ENCODE measurements at places on chromosomes 11 and 22.

- DNase-seq = no peak
Observed at GRCh38 chr11:55658031-55658573, 3.9 kb upstream of the OR4C6 start.

DNA sequence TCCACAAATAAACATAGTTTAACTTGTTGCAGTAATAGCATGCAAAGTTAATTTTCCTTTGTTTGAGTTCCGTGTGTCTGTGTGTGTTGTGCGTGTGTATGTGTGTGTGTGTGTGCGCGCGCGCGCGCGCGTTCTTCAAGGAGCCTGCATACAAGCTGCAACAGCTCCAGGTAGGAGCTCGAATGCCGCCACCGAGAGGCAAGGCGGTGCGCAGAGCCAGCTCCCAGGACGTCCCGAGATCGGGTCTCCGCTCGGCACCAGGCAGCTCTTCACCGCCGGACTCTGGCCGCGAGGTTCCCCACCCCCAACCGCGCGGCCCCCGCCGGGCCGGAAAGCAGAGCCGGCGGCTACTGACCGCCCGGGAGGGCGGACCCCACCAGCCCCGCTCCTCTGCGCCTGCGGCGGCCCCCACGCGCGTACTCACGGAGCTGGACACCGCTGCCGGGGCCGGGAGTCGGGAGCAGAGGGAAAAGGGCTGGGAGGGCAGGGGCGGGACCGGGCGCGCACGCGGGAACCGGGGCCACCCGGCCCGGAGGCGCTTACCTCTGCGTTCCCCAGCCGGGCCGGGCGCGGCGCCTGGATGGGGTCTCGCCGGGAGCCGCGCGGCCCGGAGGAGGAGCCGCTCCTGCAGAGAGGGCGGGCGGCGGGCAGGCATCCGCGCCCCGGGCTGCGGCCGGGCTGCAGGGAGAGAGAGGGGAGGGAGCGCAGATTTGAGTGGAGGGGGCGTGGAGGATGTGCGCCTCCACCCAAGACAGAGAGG is 40.4 kb upstream of the AKIP1 start:
- no peak for DNase-seq

- no peak for DNase-seq
Observed at GRCh38 chr11:21142007-21142406, 472.6 kb downstream of the NELL1 start.

DNA sequence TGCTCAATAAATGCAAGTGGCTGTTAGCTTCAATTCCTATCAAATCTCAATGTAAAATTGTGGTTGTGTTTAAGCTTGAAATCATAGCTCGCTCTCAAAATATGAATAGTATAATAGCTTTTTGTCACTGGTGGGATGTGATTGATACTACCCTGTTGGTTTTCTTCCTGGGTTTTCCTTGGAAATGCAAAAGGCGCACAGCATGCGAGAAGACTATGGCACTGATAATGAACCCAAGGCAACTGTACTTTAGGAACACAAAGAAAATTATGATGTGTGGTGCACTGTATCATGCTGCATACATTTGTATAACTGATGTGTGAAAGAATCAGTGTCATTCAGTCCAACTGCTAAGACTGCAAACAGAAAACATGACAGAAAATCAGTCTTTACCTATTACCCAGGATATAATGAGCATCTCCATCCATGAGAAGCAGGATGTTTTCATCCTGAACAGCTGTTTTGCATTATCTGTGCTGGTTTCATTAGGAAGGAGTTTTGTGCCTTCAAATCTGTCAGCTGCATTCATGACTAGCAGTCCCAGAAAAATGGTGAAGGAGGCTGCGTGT is 101.2 kb downstream of the TRPC6 start:
- DNase-seq = no peak

- DNase-seq = no peak
Observed at GRCh38 chr22:24494528-24495364, at the start of gene UPB1. UPB1 (plus strand) TSS chr22:24495332; CDS start chr22:24495404, 72 bp downstream.

GRCh38 chr22:49886346-49887063 is 31.7 kb downstream of the ALG12 start:
- DNase-seq = no peak

GRCh38 chr22:23626286-23626975 is 5.7 kb downstream of the DRICH1 start:
- DNase-seq = no peak

DNA sequence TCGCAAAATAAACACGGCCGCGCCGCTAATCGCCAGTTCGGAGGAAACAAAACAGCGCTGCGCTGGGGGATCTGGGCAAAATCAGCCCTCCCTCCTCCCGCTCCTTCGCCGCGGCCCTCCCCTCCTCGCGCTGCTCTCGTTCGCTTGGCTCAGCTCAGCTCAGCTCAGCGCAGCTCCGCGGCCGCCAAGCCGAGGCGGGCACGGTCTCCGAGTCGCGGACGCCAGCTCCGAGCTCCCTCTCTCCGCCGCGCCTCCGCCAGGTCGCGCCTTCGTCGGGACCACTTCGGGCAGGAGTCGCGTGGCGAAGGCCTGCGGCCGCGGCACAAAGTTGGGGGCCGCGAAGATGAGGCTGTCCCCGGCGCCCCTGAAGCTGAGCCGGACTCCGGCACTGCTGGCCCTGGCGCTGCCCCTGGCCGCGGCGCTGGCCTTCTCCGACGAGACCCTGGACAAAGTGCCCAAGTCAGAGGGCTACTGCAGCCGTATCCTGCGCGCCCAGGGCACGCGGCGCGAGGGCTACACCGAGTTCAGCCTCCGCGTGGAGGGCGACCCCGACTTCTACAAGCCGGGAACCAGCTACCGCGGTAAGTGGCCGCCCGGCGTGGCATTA is at the start of gene SPON1:
TSS of gene SPON1 (plus strand) at position 162 of the 607 bp plus-strand sequence. CDS start at position 344, 182 bp downstream.
- DNase-seq = peak; percentile 15

GRCh38 chr11:61626580-61627380 is 45.9 kb upstream of the SYT7 start:
- no peak for DNase-seq

DNA sequence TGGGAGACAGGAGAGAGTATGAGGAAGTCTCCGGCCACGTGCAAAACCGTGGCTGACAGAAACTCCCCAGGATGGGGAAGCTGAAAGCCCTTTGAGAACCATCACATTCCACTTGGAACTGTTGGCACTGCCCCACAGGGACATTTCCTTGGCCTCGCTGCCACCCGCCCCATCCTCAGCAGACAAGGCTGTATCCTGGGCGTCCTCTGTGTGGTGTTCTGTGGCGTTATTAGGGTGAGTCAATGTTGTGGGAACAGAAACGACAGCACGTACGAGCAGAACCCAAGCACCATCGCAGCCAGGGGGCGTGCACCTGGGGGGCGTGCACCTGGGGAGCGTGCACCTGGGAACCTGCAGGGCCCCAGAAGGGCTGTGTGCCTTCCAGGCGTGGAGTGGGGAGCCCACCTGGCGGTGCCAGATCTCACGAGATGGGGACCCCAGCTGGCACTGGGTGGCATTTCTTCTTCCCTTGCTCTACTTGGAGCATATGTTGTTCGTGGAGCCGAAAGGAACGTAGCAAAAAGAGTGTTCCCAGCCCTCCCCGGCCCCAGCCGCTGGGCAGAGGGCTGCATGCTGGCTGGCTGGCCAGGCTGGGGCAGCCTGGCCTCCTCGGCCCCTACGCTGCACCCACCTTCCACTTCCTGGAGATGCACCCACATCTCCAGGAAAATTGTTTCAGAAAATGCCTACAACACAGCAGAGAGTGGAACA is 35.4 kb downstream of the NFAM1 start:
- no peak for DNase-seq

DNA sequence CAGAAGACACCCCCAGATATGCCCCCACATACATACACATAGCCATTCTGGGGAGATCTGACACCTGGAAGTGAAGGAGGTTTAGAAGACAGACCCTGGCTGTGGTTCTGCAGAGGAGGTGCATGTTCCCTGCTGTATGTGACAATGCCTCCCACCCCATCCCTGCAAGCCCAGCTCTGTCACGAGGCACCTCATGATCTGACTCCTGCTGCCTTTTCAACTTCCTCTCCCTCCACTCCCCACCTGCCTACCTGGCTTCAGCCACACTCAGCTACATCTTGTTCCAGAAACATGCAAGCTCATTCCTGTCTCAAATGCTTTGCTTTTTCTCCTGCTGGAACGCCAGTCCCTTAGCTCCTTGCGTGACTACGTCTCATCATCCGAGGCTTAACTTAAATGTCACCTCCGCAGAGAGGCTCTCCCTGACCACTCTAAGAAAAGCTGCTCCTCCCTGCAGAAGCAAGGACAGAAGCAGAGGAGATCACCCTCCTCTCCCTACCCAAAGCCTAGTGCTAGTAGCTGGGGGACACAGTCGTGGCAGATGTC is 114.5 kb downstream of the FEZ1 start:
- no peak for DNase-seq

DNA sequence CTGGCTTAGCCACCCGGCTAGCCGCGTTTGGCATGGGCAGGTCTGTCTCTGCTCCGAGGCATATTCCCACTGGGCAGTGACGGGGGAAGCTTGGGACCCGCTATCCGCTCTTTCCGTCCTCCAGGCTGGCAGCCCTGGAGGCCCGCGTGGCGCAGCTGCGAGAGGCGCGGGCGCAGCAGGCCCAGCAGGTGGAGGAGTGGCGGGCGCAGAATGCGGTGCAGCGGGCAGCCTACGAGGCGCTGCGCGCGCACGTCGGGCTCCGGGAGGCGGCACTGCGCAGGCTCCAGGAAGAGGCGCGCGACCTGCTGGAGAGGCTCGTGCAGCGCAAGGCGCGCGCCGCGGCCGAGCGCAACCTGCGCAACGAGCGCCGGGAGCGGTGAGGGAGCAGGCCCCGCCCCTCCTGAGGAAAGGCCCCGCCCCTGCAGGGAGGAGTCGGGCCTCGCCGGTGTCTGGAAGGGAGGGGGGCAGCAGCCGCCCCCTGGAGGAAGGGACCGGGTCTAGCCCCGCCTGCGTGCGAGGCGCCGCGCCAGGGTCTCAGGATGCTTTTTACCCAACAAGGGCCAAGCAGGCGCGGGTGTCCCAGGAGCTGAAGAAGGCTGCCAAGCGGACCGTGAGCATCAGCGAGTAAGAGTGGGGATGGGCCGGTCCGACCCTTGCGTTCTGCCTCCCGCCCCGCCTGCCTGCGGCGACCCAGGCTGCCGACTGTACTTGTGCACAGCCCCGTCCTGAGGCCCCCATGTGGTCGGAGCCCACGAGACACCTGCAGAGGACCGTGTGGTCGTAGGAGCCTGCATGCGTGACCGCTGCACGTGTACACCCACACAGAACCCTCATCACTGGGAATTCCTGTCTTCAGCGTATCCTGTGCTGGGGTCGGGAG is 7.9 kb downstream of the ATG16L2 start:
- DNase-seq = peak; percentile 66

- no peak for DNase-seq
Observed at GRCh38 chr22:42799461-42800405, 57.3 kb downstream of the ARFGAP3 start.

- no peak for DNase-seq
Observed at GRCh38 chr22:36900880-36901279, 12.5 kb upstream of the CSF2RB start.

GRCh38 chr11:118216621-118217481 is 8.0 kb downstream of the JAML start:
- DNase-seq = peak; percentile 46

GRCh38 chr11:95653680-95654079 is 135.9 kb downstream of the FAM76B start:
- DNase-seq = no peak

DNA sequence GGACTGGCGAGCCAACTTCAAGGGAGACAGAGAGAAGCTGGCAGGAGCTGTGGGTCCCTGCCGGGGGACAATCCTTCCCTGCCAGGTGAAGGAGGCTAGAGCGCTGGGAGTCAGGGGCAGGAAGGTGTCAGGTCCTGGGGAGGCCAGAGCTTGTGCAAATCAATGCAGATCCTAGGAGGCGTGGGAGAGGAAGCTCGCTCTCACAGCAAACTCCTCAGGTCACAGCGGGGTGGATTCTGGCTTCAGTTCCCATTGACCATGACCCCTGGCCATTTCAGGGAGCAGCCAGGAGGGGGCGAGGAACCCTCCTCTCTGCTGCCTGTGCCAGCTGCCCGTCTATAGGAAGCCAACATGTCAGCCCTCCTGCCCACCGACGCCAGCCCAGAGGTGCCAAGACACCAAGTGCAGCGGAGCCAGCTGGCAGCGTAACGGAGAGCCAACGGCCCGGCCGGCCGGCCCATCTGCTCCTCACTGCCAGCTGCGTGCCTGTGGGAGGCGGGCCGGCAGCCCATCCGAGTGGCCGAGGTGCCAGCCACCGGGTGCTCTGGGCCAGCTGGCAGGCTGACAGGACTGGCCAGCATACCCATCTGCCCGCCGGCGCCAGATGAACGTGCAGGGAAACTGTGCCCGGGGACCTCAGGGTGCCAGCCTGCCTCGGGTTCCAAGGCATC is 374.8 kb downstream of the MIAT start:
- DNase-seq = no peak

DNA sequence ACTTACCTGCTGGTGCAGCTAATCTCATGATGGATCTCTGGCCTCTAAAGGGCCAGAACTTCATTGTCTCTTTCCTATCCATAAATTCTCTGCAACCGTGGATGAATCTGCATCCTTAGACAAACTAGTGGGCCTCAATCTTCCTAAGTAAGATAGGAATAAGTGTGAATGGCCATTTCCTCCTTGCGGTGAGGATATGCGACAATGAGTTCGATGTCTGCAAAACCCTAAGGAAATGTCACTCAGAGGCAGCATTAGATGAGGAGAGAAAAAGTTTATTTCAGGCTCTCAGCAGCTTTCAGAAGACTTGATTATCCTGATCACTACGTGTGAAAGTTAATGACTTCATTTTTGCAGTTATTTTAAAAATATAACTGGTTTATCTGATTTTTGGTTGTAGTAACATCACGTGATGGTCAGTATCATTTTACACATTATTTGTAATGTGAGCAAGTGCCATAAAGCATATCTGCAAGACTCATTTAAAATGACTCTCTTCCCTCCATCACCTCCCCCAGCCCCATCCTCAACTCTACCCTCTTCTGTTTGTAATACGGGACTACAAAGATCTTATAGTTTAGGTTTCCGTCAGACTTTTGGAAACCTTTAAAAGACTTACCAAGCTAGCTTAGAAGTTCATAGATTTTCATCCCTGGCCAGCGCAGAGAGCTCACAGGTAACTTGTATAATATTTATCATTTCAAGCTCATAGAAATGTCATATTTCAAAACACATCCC is 10.2 kb downstream of the GRAP2 start:
- DNase-seq = no peak

GRCh38 chr22:35070451-35071093 is 4.6 kb downstream of the ISX start:
- DNase-seq = no peak

GRCh38 chr22:43885319-43885671 is 6.5 kb downstream of the PNPLA5 start:
- no peak for DNase-seq

DNA sequence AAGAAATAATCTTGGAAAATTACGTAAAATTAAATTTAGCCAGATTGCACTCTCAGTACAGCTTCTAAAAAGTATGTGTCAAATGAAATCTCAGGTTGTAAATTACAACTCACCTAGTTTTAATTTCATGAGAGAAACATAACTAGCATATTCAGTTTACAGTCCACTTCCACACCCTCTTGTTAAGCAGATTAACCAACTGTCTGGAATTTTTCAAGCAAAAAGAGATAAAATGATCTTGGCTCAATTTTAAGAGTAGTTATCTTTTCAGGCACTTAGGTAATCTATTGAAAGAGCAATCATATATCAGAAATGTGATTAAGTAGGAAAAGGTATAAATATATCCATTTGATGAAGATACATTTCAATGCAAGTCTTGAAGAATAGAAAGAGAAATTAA is 928.4 kb upstream of the CCDC90B start:
- DNase-seq = no peak

All from activated CD4-positive, alpha-beta T cell treated with anti-CD3 and anti-CD28 coated beads, Interleukin-2, amount 50 U/mL, for 24 hours (primary cell).